Right renal pelvis (tissue), 4 donors: ENCODE measurements at places on chromosomes 7 and 10. TPM values are rescaled to one million over a fixed set of nuclear protein-coding genes. Genes with fewer than 3 reads are reported as not detected.

ADCYAP1R1 gene
- polyA plus RNA-seq = 0.86 TPM

IKZF1 gene
- 1.7 TPM for polyA plus RNA-seq

WASHC2A gene
- 74.6 TPM for polyA plus RNA-seq

ZNF467 gene
- polyA plus RNA-seq = 25.5 TPM

KCNH2 gene
- 17.2 TPM for polyA plus RNA-seq

PDGFA gene
- polyA plus RNA-seq = 47.8 TPM

BAIAP2L1 gene
- 14.3 TPM for polyA plus RNA-seq

LMBR1 gene
- 51.7 TPM for polyA plus RNA-seq

ENKUR gene
- polyA plus RNA-seq = 4.8 TPM
